Fibroblast of the conjunctiva (primary cell): ENCODE measurements at places on chromosomes 1 and 21.

DNA sequence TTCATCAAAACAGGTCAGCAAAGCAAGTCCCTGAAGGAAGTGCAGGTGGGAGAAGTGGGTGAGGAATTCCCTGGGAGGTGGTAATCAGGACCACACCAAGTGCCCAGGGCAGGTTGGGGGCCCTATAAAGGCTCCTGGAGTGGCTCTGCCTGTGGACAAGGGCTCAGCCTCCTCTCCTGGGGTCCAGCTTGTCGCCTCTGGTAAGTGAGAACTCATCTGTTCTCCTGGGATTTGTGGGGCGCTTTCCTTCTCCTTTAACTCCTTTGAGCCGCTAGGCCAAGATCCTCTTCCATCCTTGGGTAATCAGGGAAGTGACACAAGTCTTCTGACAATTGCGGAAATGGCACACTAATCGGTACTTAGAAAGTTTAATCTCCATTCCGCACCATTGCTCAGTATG lies at the start of gene SPRR4:
Gene SPRR4, plus strand, starts transcription at position 154 of the 400 bp plus-strand sequence. CDS start 1,243 bp downstream, outside the sequence.
- DNase-seq, result no peak

GRCh38 chr1:237146241-237146640 lies 104.3 kb downstream of the RYR2 start:
- DNase-seq, result no peak

DNA sequence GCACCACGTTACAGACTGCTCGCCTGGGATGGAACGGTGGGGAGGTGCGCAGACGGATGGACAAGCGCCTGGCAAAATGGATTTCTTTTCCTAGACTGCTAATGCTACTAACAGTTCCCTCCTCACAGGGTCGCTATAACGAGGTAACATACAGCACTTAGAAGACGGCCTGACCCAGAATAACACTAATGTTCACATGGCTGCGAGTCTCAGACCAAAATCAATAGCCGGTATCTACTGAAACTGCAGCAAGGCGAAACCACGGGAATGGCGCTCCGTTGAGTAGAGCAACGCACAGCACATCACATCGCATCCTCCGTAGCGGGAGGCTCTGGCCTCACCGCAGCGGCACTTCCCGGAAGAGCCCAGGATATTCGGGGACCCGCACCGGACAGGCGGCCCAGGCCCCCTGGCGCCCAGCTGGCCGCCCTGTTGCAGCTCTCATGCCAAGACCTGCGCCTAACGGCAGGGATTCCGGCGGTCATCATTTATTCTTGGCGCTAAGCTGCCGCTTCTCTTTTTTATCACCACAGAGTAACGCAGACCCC lies 46.6 kb downstream of the VPS26C start:
- DNase-seq, result peak; percentile 39

- DNase-seq, result no peak
Measured at GRCh38 chr1:207009945-207010344, 22.6 kb downstream of the C1orf116 start.

- no peak for DNase-seq
Measured at GRCh38 chr1:10146391-10146790, 64.0 kb upstream of the KIF1B start.

DNA sequence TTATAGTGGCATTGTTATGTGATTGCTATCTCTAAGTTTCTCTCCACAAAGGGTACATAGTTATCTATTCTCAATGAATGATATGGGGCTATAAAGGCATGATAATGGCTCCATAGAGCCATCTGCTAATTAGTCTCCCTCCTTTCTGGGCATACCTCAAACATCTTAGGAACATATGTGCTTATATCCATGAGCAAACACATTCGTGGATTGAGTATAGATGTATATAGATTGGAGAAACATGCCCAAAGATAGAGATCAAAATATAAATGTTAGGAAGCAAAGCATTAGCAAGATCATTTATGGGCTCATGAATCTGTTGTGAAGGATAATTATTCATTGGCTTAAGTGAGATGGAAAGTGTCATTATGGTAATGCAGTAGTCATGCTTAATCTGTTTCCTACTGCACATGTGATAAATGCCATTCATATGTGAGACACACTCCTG lies 155.8 kb upstream of the UBE2U start:
- no peak for DNase-seq

GRCh38 chr1:162214202-162214601 lies 144.7 kb downstream of the NOS1AP start:
- no peak for DNase-seq

DNA sequence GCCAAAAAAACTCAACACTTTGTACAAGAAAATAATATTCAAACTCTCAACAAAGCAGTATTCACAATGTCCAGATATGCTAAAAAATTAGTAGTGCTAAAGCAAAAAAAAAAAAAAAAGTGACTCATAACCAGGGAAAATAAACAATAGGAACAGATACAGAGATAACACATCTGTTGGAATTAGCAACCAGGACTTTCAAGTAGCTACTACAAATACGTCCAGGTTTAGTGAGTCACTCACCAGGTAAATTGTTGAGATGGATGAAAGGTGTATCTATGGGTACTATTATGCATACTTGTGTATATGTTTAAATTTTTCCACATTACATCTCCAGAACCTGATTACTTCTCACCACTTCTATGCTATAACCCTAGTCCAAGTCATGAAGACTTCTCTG lies 144.8 kb upstream of the SLC35F3 start:
- no peak for DNase-seq

DNA sequence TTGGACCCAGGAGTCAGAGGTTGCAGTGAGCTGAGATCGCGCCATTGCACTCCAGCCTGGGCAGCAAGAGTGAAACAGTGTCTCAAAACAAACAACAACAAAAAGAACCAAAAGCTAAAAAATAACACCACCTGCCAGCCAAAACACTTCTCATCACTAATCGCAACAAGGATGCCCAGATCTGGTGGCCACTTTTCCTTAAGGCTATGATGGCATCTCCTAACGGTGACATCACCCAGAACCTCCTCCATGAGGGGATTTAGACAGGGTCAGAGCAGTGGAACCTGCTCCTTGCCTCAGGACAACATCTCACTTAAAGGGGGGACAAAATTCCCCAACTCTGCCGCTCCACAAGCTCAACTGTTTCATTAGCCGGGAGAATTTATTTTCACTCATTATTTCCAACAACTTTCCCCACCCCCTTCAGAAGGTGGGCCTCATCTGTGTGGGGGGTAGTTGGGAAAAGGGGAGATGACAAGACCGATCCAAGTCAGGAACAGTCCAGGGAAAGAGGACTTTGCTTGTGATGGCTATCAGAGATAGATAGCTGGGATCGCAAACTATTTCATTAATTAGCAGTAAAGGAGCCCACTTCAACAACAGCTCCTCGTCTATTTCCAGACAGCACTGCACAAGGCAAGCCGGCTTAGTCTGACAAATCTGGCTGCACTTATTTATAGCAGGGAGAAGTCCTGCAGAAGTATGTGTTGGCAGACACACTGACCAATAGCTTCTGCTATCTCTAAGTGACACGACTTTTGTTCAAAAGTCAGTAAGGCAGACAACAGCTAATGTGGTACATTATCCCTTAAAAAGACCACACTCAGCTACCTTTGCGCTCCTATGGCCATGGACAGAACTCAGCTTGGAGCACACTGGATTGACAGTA lies 2.6 kb downstream of the PABPC4 start:
- no peak for DNase-seq

GRCh38 chr1:31199949-31200348 lies 39.7 kb downstream of the NKAIN1 start:
- no peak for DNase-seq

DNA sequence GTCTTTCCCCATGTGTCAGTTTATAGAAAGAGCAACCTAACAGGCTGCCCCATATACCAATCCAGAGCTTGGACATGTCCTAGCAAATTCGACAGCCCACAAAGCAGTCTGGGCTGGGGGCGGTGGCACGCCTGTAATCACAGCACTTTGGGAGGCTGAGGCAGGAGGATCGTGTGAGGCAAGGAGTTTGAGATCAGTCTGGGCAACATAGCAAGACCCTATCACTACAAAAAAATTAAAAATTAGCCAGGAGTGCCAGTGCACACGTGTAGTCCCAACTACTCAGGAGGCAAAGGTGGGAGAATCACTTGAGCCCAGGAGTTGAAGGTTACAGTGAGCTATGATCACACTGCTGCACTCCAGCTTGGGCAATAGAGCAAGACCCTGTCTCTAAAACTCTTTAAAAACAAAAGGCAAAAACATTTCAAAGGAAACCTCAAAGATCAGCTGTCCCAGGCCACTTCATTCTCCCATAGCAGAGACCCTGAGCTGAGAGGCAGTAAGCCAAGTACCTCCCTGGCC lies 54.4 kb downstream of the SETD4 start:
- DNase-seq, result no peak

DNA sequence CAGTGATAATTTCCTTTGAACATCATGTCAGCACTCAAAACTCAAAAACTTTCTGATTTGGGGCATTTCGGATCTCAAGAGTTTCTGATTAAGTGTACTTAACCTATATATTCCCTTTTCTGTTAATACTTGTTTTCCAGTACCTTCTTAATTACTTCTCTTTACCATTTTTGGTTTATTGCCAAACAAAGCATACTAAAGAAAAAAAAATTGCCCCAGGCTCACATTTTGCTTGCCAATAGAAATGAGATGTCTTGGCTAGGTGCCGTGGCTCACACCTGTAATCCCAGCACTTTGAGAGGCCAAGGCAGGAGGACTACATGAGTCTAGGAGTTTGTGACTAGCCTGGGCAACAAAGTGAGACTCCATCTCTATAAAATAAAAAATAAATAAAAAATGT lies 4.8 kb downstream of the PSMD4 start:
- no peak for DNase-seq

- DNase-seq, result no peak
Measured at GRCh38 chr1:218401998-218402785, 57.1 kb downstream of the TGFB2 start.

- no peak for DNase-seq
Measured at GRCh38 chr1:53037159-53037558, 24.9 kb upstream of the PODN start.

DNA sequence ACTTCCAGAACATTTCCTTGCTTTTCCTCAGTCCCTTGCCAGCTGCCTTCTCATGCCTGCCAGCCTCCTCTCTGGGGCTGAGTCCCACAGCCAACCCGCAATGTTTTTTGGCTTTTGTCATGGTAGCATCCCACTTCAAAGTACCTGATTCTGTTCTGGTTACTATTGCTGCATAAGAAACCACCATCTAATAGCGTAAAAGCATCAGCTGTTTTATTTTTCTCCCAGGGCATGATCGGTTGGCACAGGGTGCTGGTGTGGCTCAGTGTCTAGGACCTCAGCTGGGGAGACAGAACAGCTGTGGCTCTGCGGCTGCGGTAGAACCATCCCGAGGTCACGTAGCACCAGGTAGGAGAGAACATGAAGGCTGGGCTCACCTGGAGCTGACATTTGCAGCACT lies 8.9 kb upstream of the PRMT2 start:
- DNase-seq, result no peak

- no peak for DNase-seq
Measured at GRCh38 chr1:230392920-230393521, 33.1 kb downstream of the PGBD5 start.

- DNase-seq, result no peak
Measured at GRCh38 chr21:39012326-39013230, 170.7 kb downstream of the PSMG1 start.

DNA sequence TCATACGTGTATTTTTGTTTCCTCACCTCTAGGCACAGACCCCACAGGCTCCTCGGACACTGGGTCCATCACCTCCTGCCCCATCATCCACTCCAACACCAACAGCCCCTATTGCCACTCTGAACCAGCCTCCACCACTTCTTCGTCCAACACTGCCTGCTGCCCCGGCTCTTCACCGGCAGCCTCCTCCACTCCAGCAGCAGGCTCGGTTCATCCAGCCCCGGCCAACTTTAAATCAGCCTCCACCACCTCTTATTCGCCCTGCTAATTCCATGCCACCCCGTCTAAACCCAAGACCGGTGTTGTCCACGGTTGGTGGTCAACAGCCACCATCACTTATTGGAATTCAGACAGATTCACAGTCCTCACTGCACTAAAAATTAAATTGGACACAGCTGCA lies 13.2 kb upstream of the TRAF5 start:
- no peak for DNase-seq

DNA sequence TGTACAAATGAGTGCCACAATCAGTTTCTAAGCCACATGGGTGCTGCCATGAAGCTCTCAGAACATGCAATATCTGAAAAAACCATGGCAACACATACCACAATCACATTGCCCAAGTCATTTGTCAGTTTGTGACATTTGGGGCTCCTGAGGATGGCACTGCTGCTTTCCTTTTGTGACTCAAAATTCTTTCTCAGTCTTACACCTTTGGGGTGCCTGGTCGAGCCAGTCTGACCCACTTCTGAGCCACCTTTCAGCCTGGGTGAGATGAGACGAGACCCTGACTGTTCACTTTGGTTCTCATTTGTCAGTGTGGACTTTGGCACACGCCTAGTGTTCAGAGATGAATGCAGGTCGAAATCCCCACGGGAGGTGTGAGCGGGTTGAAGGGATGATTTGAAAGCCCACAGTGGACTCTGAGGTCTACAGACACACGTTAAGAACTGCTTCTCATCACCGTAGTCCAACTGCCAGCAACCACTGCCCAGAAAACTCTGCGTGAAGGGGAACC lies 8.0 kb downstream of the BATF3 start:
- no peak for DNase-seq

DNA sequence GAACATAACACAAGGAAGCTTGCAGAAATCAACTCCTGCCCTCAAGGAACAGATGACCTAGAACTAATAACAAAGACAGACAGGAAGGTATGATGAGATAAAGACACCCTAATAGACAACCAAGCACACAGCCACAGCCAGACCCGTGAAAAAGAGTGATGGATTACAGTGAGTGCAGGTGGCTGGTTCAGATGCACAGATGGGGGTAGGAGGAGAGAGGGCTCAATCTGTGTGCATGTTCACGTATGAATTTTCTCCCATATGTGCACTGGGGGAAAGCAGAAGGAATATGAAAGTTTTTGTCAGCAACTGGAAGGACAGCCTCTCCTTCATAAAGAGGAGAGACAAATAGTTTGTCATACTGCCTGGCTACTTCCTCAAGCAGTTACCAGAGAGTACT lies 367.1 kb downstream of the PBX1 start:
- no peak for DNase-seq

DNA sequence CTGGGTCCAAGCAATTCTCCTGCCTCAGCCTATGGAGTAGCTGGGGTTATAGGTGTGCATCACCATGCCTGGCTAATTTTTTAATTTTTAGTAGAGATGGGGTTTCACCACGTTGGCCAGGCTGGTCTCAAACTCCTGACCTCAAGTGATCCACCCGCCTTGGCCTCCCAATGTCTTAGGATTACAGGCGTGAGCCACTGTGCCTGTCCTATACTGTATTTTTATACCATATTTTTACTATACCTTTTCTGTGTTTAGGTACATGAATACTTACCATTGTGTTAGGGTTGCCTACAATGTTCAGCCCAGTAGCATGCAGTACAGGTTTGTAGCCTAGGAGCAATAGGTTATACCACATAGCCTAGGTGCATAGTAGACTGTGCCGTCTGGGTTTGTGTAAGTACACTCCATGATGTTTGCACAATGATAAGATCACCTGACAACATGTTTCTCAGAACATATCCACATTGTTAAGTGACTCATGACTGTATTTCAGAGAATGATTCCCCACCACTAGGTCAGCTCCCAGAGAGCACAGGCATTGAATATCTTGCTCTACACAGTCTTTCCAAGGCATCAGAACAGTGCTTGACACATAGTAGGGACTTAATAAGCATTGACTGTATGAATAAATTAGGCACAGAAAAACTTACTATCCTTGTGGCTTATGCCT lies 6.0 kb upstream of the CITED4 start:
- no peak for DNase-seq
